ENCODE measurements at places on chromosomes 3 and 15. TPM values are rescaled to one million over a fixed set of nuclear protein-coding genes. Genes with fewer than 3 reads are reported as not detected.

DNA sequence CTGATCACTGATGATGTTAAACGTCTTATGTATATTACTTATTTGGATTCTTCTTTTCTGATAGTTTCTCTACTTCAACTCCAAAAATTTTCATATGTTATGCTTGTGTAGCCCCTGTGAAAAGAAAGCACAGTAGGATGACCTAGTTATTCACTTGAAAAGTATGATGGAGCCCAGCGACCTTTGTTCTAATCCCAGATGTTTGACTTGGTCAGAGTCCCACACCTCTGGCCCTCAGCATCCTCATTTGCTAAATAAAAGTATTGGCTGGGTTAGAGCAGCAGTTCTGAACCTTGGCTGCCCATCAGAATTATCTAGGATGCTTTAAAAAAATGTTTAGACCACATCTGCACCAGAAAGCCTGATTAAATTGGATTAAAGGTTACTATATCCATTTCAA is 173.7 kb downstream of the ATG7 start:
- no peak for DNase-seq

DNA sequence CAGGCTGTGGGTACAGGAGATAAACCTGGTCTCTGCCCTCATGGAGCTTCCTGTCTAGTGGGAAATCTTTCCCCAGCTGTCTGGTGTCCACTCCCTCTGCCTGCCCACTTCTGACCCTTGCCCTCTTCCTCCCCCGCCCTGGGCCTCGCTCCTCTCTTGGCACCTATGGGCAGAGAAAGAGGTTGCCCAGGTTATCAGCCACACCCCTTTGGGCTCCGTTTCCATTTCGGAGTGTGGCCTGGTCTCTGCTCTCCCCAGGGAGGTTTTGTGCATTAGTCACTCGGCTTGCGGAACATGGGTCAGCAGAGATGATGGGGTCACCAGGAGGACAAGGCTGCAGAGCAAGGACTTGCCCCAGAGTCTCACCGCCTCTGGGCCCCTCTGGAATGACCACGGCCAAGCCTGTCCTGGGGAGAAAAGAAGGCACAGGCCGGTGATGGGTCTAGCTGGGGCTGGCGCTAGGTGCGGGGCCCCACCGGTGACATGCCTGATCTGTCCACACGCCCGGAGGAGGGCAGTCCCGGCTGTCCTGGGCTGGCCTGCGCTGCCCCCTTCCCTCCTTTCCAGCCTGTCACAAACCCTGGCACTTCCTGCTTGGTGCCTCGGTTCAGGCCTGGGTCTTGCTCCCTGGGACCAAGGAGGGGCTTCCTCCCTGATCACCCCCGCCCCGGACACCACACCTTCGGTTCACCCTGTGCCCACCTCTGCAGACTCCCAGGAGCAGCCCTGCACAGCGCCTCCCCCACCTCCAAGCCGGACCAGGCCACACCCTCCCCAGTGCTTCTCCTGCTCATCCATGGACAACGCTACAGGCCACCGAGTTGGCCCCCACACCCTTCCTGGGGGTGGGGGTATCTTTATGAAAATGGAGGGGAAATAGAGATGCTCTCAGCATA is 35.6 kb upstream of the MUC4 start:
- DNase-seq, result no peak

PLCL2 gene
- 128 TPM for total RNA-seq

CAMK2N2 gene
- 3.4 TPM for total RNA-seq

- DNase-seq, result no peak
These were observed 47.1 kb upstream of the C15orf39 start for GRCh38 chr15:75154461-75155062.

EPHB3 gene
- total RNA-seq, result 3.9 TPM
